ENCODE measurements at places on chromosomes 13 and 19.

- DNase-seq: no peak
- H3K27me3 ChIP-seq: no peaks in the 10 kb centered on the region
- H3K27ac ChIP-seq: no peak overlapping the region
- H3K36me3 ChIP-seq: no peaks in the 10 kb centered on the region
- H3K4me1 ChIP-seq: no peaks in the 10 kb centered on the region
- no peak overlapping the region for H3K4me3 ChIP-seq
These were observed 254.2 kb downstream of the COG6 start for GRCh38 chr13:39909634-39910033.

DNA sequence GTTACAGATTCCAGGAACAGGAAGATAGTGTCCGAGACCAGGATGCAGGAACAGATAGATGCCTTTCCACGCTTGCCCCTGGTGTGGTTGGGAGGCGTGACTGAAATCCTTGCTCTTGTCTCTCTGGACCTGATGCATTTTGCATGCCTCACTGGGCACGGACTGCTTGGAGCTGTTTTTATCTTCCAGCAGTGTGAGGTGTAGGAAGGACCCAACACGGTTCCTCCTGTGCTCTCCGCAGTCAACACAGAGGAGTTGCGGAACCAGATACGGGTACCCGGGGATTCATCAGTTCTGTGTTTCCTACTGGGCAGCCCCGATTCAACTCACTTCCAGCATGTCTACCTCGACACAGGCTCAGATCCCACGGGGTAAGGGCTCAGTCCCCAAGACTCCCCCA is 6.5 kb downstream of the DOT1L start:
- H3K36me3 ChIP-seq: no peaks in the 10 kb centered on the region
- DNase-seq: no peak
- H3K27ac ChIP-seq: no peak overlapping the region

DNA sequence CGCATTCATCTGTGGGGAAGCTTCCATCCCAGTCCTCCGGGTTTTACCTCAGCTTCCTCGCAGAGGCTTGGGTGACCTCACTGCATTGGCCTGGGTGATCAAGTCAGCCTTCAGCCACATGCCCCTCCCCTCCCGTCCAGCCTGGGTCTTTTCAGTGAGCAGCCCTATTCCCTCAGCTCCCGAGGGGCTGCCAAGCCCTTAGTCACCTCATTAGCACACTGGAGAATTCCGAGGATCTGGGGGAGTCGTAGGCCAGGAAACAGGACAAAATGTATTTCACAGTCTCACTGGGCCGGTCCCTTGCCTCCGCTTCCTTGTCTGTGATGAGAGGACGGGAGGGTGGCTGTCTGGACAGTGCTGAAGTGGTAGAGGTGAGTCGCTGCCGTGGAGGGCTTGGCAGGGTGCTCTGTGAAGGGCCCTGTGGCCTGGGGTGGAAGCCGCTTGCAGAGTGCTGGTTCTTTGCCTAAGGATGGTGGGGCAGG is 19.9 kb downstream of the KDM4B start:
- DNase-seq: no peak
- no peaks in the 10 kb centered on the region for H3K27me3 ChIP-seq
- H3K36me3 ChIP-seq: no peaks in the 10 kb centered on the region
- peaks cover 43% of the 10 kb centered on the region for H3K4me1 ChIP-seq

DNA sequence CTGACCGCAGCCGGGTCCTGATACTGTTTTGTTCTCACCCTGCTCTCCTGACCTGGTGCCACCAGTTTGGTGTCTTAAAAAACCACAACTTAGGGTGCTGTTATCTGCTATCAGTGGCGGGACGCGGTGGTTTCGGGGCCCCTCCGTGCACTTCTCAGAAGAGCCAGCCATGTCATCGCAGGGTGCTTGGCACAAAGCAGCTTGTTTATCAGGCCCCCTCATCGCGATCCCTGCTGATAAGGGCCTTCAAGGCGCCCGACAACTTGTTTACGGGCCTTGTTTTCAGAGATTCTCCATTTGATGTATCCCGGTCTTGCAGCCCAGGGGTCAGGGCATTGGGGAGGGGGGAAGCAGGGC is 58.1 kb upstream of the KLF2 start:
- no peak overlapping the region for H3K27ac ChIP-seq
- no peak overlapping the region for H3K4me3 ChIP-seq
- no peak for DNase-seq
- no peaks in the 10 kb centered on the region for H3K36me3 ChIP-seq
- no peaks in the 10 kb centered on the region for H3K4me1 ChIP-seq
- no peaks in the 10 kb centered on the region for H3K27me3 ChIP-seq

- H3K4me3 ChIP-seq: no peak overlapping the region
- no peaks in the 10 kb centered on the region for H3K27me3 ChIP-seq
- DNase-seq: no peak
- no peaks in the 10 kb centered on the region for H3K4me1 ChIP-seq
- H3K36me3 ChIP-seq: no peaks in the 10 kb centered on the region
These were observed 16.3 kb upstream of the DCT start for GRCh38 chr13:94495806-94496205.

DNA sequence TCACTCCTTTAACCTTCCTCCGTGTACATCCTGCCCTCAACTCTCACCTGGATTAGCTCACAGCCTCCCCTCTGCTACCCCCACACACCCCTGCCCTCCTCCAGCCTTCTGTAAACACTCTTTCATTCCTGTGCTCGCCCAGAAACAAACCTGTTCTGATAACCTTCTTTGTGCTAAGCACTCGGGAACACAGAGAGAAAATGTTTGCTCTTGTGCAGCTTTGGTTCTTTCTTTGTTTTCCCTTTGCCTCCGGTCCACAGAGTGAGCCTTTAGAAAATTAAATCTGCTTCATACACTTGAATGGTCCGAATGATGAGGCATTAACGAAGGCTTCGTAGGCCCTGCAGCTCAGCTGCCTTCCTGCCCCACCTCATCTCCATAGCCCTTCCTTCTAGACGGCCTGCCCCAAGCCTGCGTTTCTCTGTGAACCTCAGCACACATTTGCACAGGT is 6.6 kb upstream of the ZDHHC20 start:
- no peak overlapping the region for H3K4me3 ChIP-seq
- H3K4me1 ChIP-seq: no peaks in the 10 kb centered on the region
- no peaks in the 10 kb centered on the region for H3K36me3 ChIP-seq
- no peak for DNase-seq
- no peaks in the 10 kb centered on the region for H3K27me3 ChIP-seq

- no peaks in the 10 kb centered on the region for H3K4me1 ChIP-seq
- H3K27ac ChIP-seq: peak overlapping the region; percentile 62
- DNase-seq: no peak
- no peak overlapping the region for H3K4me3 ChIP-seq
- H3K36me3 ChIP-seq: no peaks in the 10 kb centered on the region
These were observed 285.8 kb downstream of the MYO16 start for GRCh38 chr13:108915095-108915633.

- DNase-seq: no peak
- no peaks in the 10 kb centered on the region for H3K36me3 ChIP-seq
- no peaks in the 10 kb centered on the region for H3K27me3 ChIP-seq
- no peaks in the 10 kb centered on the region for H3K4me1 ChIP-seq
These were observed 12.5 kb upstream of the MAP3K10 start for GRCh38 chr19:40178756-40179155.

- no peak overlapping the region for H3K4me3 ChIP-seq
- no peaks in the 10 kb centered on the region for H3K4me1 ChIP-seq
- DNase-seq: no peak
- H3K27me3 ChIP-seq: no peaks in the 10 kb centered on the region
- no peaks in the 10 kb centered on the region for H3K36me3 ChIP-seq
These were observed 36.0 kb upstream of the UBL3 start for GRCh38 chr13:29886446-29886845.

- H3K27ac ChIP-seq: no peak overlapping the region
- H3K4me1 ChIP-seq: no peaks in the 10 kb centered on the region
- no peaks in the 10 kb centered on the region for H3K27me3 ChIP-seq
- no peak overlapping the region for H3K4me3 ChIP-seq
- no peak for DNase-seq
- H3K36me3 ChIP-seq: no peaks in the 10 kb centered on the region
These were observed 8.5 kb downstream of the UNC13A start for GRCh38 chr19:17679526-17680229.

- H3K4me3 ChIP-seq: no peak overlapping the region
- DNase-seq: peak; percentile 85
- no peaks in the 10 kb centered on the region for H3K27me3 ChIP-seq
These were observed 6.2 kb upstream of the KLK13 start for GRCh38 chr19:51071095-51071405.

GRCh38 chr13:44352671-44353070 is 21.0 kb upstream of the SERP2 start:
- H3K27ac ChIP-seq: peak overlapping the region; percentile 36
- no peaks in the 10 kb centered on the region for H3K27me3 ChIP-seq
- no peak overlapping the region for H3K4me3 ChIP-seq
- H3K36me3 ChIP-seq: no peaks in the 10 kb centered on the region
- no peaks in the 10 kb centered on the region for H3K4me1 ChIP-seq

GRCh38 chr13:110910013-110910890 is 4.6 kb downstream of the ANKRD10 start:
- DNase-seq: no peak
- peaks cover 42% of the 10 kb centered on the region for H3K4me1 ChIP-seq
- H3K4me3 ChIP-seq: no peak overlapping the region
- no peaks in the 10 kb centered on the region for H3K27me3 ChIP-seq
- H3K36me3 ChIP-seq: no peaks in the 10 kb centered on the region

DNA sequence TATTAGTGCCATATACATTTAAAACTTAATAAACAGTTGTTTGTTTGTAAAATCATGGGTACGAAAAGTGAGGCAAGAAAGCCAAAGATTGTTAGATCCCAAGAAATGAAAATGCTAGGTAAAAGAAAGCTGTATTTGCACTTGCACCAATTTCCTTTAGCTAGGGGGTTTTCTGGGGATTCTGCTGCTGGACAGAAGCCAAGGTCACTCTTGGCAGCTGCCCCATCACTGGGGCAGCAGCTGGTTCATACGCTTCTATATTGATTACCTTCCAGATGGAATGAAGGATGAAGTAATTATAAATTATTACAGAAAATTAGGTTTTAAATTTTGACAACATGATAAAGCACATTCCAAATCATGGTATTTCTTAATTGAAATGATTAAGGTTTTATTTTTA is 127.4 kb downstream of the SLITRK5 start:
- no peaks in the 10 kb centered on the region for H3K36me3 ChIP-seq
- H3K27me3 ChIP-seq: no peaks in the 10 kb centered on the region
- no peak overlapping the region for H3K27ac ChIP-seq
- DNase-seq: no peak

DNA sequence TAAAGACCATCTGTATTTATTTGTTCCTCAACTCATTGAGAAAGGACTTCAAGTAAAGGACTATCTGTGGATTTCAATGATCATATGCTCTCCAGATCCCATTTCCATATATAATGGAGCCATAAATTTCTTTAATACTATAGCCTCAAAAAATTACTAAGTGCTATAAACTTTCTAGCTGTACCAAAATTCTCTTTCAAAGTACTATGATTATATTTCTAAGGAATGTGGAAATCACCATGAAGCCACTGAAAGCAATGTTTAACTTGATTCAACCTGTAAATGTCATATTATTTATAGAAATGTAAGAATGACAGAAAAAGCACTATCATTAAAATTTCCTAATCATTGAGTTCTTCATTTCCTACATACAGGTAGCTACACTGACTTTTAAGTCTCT is 20.7 kb downstream of the TBC1D4 start:
- H3K4me3 ChIP-seq: no peak overlapping the region
- H3K4me1 ChIP-seq: peaks cover 7% of the 10 kb centered on the region
- no peaks in the 10 kb centered on the region for H3K27me3 ChIP-seq
- DNase-seq: no peak
- H3K27ac ChIP-seq: no peak overlapping the region

DNA sequence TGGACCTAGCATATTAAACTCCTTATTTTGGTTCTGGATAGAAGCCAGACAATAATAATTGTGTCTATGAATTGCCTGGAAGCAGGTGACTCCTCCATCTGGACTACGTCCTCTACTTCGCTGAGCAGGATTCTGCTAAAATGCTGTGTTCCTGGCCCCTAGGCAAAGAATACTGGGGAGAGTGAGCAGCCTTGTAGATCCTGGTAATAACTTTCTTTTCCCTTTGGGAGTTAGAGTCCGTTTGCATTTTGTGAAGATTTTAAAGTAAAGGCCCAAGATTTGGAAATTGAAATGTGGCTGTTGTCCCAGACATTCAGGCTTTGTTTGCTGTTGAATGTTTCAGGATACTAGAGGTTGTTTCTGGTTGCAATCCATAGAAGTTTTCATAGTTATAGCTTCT is 511.9 kb upstream of the KLF12 start:
- H3K27ac ChIP-seq: no peak overlapping the region
- no peaks in the 10 kb centered on the region for H3K4me1 ChIP-seq
- DNase-seq: no peak
- H3K4me3 ChIP-seq: no peak overlapping the region
- no peaks in the 10 kb centered on the region for H3K36me3 ChIP-seq

- no peaks in the 10 kb centered on the region for H3K36me3 ChIP-seq
- H3K4me1 ChIP-seq: no peaks in the 10 kb centered on the region
- no peak overlapping the region for H3K4me3 ChIP-seq
These were observed 30.1 kb downstream of the DNAJC3 start for GRCh38 chr13:95707035-95707434.

DNA sequence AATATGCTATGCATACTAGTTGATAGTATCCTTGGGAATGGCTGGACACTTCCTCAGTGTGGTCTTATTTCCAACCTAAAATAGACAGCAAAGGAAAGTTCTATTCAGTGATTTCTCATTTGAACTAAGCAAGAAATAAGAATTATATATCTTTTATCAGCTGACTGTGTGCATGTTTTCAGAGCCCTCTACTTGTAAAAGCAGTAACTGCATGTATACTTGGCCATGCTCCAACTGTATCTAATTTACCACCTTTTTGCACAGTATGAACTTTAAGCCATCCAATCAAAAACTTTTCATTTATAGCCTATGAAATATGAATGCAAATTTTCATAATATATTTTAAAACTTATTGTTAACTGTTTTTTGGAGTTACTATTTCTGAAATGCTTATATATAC is 136.4 kb upstream of the PCDH9 start:
- H3K27ac ChIP-seq: no peak overlapping the region
- H3K36me3 ChIP-seq: no peaks in the 10 kb centered on the region
- no peak for DNase-seq
- no peaks in the 10 kb centered on the region for H3K4me1 ChIP-seq
- no peaks in the 10 kb centered on the region for H3K27me3 ChIP-seq

DNA sequence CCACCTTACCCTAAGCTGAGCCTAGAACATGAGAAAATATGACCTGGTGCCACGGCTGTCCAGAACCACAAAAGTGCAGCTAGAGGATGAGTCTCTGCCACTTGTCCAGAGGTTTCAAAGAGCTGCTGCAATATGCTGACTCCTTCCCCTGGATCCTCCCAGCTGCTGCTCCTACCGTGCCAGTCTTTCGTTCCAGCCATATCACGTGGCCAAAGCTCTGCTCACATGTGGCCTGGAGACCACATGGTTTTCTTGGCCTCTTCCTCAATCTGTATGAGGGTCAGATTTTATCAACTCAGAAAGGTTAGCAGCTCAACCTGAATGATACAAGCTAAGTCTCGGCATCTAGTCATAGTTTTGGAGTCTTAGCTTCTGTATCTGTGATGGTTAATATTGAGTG is 3.2 kb upstream of the SACS start:
- no peak for DNase-seq
- H3K4me3 ChIP-seq: no peak overlapping the region
- no peaks in the 10 kb centered on the region for H3K27me3 ChIP-seq
